ENCODE measurements at places on chromosomes 1 and 21.

DNA sequence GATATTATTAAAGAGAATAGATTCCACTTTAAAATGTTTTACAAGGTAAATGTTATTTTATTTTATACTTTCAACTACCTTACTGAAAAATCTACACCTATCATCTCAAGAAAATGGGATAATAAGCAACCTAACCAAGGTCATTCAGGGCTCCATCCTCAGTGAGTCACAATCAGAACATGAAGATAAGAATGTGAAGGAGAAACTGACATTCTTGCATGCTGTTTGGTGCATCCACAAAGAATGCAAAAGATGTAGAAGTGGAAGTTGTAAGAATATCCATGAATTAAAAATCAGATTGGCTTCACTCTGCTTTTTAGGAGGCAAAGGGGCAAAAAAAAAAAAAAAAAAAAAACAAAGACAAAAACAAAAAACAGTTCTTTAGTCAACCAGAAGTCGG lies 6.5 kb downstream of the WARS2 start:
- DNase-seq, result no peak

GRCh38 chr1:167057241-167057688 lies 32.9 kb downstream of the GPA33 start:
- no peak for DNase-seq

DNA sequence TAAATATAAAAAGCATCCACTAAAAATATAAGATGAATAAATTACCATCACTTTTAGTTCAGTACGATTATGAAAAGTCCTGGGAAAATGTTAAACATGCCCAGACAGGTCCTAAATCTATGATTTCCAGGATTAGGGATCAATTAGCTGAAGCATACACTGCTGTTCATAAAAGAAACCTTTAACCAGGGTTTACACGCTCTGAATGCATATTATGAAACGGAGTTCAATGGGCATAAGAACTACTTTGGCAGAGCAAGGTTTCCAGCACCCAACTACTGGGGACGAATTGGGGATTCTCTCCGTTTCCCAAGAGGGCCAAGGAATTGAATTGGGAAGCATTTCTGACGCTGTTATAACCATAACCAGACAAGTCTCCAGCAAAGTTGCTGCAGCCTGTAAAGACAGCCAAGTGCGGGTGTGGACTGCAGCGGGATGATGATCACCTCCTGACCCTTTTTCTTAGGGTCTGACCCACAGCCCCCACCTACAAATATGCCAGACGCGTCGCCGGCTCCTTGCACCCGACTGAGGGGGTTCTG lies 1.6 kb downstream of the SLC30A1 start:
- no peak for DNase-seq

GRCh38 chr21:34707876-34708325 lies 39.1 kb downstream of the CLIC6 start:
- no peak for DNase-seq

All from stimulated activated CD8-positive, alpha-beta memory T cell treated with anti-CD3 and anti-CD28 coated beads, Interleukin-15, amount 100 ng/mL, for 4 hours (primary cell).